ENCODE measurements at places on chromosomes 2 and 18. TPM values are rescaled to one million over a fixed set of nuclear protein-coding genes. Genes with fewer than 3 reads are reported as not detected.

IKZF2 gene
- total RNA-seq, result 0.68 TPM

TUBA4B gene
- not detected for total RNA-seq

DNA sequence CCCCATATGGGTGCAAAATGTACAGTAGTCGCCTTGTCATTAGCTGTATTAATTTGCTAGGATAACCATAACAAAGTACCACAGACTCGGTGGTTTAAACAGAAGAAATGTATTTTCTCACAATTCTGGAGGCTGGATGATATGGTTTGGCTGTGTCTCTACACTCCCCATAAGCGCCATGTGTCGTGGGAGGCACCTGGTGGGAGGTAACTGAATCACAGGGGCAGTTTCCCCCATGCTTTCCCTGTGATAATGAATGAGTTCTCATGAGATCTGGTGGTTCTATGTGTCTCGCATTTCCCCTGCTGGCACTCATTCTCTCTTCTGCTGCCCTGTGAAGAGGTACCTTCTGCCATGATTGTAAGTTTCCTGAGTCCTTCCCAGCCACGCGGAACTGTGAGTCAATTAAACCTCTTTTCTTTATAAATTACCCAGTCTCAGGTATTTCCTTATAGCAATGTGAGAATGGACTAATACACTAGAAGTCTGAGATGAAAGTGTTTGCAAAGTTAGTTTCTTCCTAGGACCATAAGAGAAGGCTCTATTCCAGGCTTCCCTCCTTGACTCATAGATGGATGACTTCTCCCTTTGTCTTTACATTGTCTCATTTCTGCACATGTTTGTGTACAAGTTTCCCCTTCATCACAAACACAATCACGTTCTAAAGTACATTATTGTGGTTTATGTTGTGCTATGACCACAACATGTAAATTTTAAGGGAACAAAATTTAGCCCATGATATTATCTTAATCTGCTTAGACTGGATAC lies 1442.6 kb downstream of the SUCLG1 start:
- DNase-seq, result no peak

GRCh38 chr2:152499331-152499816 lies 164.4 kb downstream of the FMNL2 start:
- no peak for DNase-seq

GRCh38 chr2:201466050-201466675 lies 14.6 kb downstream of the STRADB start:
- DNase-seq, result no peak

Data from H4 (cell line).